CD4-positive, alpha-beta T cell (primary cell): ENCODE measurements at places on chromosomes 16 and 17.

DNA sequence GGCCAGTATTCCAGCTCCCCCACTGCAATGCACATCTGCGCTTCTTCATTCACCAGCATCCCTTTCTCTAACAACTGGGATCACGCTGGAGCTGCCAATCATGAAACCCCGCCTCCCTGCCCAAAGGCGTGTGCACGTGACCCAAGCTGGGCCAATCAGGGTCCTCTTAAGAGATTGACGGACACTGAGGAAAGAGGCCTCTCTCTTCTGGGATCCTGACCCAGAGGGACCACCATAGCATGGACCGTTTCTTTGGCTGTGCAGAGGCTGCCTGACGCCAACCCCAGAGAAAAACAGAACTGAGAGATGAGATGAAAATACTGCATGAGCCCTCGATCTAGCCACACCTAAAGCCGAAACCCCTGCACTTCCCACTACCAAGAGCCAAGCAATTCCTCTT lies 32.0 kb downstream of the COTL1 start:
- no peak for DNase-seq

DNA sequence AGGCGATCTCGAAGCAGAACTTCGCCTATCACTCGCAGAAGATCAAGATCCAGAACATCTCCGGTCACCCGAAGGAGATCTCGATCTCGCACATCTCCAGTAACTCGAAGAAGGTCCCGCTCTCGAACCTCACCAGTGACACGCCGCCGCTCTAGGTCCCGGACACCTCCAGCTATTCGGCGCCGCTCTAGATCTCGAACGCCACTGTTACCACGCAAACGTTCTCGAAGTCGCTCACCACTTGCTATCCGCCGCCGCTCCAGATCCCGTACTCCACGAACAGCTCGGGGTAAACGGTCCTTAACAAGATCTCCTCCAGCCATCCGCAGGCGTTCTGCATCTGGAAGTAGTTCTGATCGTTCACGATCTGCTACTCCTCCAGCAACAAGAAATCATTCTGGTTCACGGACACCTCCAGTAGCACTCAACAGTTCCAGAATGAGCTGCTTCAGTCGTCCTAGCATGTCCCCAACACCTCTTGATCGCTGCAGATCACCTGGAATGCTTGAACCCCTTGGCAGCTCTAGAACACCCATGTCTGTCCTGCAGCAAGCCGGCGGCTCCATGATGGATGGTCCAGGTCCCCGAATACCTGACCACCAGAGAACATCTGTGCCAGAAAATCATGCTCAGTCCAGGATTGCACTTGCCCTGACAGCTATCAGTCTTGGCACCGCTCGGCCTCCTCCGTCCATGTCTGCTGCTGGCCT lies 10.5 kb downstream of the ELOB start:
- no peak for DNase-seq

GRCh38 chr17:68390888-68391545 lies 66.3 kb downstream of the WIPI1 start:
- DNase-seq = no peak

DNA sequence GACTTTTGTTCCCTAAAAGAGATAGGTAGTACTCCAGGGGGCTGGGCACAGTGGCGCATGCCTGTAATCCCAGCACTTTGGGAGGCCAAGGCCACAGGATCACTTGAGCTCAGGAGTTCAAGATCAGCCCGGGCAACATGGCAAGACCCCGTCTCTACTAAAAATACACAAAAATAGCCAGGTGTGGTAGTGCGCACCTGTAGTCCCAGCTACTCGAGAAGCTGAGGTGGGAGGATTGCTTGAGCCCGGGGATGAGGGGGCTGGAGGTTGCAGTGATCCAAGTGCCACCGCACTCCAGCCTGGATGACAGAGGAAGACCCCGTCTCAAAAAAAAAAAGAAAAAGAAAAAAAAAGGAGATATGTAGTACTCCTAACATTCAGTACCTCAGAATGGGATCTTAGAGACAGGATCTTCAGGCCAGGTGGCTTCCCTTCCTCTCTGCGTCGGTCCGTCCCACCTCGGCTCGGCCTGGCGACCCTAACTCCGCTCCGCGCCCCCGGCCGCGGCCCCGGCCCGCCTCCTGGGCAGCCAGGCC lies 89.6 kb downstream of the CDC27 start:
- DNase-seq = no peak

DNA sequence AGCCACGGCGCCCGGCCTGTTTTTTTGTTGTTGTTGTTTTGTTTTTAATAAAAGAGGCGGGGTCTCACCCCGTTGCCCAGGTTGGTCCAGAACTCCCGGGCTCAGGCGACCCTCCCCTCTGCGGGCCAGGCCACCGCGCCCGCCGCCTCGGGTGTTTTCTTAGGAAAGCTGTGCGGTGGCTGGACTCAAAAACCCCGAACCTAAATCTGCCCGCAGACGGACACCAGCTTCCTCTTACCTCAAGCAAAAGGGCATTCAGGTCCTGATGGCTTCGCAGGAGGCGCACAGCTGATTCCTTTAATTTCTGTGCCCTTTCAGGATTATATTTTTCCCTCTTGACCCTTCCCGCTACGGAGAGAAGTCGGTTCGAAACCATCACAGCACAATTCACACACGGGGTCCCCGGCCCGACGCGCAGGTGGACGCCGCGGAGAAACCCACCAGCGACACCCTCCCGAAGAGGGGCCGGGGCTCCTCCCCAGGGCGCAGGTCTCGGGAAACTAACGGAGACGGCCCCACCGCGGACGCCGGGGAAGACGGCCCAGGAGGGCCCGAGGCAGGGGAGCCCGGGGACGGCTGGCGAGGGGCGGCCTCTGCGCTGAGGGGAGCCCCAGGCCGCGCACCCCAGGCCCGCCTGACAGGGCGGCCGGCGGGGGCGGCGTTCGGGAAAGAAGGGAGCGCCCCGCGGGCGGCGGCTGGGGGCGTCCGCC lies 653 bp downstream of the FANCA start:
- no peak for DNase-seq

DNA sequence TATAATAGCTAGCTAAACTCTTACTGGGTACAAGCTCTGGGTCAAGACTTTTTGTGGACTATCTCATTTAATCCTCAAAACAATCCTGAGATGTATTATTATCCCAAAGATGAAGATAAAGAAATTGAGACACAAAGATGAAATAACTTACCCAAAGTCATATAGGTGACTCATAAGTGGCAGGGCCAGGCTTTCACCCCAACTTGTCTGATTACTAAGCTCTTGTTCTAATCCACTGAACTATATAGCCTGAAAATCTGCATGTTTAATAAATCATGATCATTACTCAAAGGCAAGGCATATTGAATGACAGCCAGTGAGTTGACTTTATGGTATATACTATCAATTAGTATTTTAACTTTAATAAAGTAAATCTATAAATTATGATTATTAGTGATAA lies 77.4 kb downstream of the SKAP1 start:
- peak; percentile 32 for DNase-seq

- no peak for DNase-seq
Measured at GRCh38 chr16:77807021-77807420, 18.7 kb downstream of the VAT1L start.

DNA sequence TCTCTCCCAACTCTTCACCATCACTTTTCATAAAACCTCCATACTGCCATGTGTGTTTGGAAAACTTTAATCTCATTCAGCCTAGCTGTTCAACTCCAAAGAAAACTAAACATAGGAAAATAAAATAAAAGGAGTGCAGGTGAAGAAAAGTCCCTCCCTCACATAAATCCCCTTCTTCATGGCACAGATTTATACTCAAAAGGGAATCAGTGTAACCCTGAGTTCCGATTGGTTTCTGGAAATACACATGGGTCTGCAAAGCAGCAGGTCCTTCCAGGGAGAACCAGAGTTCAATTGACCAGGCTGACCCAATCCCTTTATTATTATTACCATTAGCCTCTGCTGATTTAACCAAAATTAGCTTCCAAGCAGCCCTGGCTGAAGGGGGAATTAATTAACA lies 8.9 kb upstream of the HOXB2 start:
- DNase-seq = no peak

DNA sequence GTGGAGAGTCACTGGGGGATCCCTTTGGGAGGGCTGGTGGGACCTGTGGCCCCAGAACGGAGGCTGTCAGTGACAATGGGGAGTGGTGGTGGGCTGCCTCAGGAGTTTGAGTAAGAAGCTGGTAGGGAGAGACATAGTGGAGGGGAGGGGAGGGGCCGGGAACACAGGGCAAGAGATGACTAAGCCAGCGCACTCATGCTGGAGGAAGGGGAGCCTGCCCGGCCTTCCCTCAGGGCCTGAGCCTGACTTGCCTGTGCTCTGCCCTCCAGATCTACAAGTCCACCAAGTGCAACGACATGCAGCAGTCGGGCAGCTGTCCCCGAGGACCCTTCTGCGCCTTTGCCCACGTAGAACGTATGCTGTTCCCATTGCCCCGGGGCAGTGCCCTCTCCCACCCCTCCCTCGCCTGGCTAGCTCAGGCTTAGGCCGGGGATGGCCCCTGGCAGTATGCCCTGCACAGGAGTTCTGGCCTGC lies 29.3 kb downstream of the UNC13D start:
- no peak for DNase-seq

GRCh38 chr17:58327363-58328194 lies 1.0 kb downstream of the TSPOAP1 start:
- no peak for DNase-seq

GRCh38 chr16:5820472-5820871 lies 722.9 kb upstream of the EEF2KMT start:
- no peak for DNase-seq

DNA sequence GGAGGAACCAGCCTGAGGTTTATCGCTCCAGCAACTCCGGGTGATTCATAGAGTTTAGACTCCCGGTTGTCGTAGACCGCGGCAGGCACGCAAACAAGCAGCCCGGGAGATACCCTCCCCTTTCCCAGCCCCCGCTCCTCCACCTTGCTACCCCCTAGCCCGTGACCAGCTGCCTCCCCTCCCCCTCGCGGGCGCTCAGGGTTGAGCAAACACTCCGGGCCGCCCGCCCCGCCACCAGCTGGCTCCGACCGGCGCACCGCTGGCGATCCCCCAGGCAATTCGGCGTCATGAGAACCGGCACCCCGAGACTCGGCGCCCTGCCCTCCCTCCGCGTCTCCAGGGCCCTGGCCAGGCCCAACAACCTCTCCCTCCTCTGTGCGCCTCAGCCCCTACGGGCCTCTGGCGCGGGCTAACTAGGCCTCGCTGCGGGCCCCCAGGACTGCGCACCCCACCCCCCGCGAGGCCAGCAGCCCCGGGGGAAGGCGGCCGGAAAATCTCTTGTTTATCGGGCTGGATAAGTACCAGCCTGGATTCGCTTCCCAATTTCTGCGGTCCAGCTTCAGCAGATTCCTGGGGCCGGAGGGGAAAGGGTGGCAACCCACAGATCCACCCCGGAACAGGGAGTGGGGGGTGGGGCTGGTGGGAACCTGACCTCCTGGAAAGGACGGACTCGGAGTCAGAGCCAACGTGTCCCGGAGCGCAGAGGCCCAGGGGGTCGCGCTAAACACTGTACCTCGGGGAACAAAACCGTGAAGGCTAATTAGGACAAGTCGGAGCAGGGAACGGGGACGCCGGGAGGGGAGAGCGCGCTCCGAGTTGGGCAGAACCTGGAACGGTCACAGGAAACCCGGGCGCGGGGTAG lies 951 bp upstream of the GPRC5C start:
- no peak for DNase-seq

DNA sequence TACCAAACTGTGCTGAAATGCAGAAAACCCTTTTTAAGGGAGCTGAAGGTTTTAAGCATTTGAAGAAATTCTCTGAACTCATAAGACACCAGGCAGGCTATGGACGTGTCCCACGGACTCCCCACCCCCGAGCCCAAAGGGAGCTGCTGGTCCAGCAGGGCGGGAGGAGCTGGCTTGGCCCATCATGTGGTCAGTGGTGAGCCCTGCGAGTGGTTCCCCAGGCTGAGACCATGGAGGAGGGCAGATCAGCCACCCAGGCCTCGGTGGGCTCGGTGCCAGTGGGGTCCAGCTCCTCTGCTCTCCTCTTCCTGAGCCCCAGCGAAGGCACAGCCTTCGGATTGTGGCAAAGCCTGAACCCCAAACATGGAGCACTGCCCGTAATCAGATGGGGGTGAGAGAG lies 27.0 kb downstream of the LGALS3BP start:
- no peak for DNase-seq

DNA sequence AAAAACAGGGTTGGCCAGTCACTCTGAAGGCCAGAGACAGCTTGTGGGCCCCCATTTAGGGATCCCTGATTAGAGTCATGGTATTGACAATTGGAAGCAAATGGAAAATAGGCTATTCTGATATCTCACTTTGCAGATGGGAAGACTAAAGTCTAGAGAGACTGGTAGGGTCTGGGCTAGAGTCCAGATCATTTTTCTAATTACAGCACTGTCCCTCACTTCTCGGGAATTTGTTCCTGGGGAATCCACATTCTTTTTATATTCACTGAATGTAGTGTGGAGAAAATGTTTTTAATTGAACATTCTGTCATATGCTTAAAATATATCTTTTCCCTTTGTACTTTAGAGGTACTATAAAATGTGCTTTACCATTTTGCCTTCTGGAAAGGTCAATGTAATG lies 1.1 kb downstream of the KATNIP start:
- DNase-seq = no peak

GRCh38 chr17:49676276-49676868 lies 1.5 kb downstream of the SPOP start:
- DNase-seq = peak; percentile 22

GRCh38 chr16:67445913-67446907 lies 15.3 kb downstream of the HSD11B2 start:
- no peak for DNase-seq

- DNase-seq = no peak
Measured at GRCh38 chr17:82769041-82769440, 17.2 kb downstream of the TBCD start.

- DNase-seq = peak; percentile 73
Measured at GRCh38 chr17:82320956-82321927, 3.8 kb upstream of the CD7 start.

GRCh38 chr16:801584-802363 lies 1.2 kb upstream of the GNG13 start:
- DNase-seq = no peak

GRCh38 chr16:57013902-57014301 lies 24.5 kb downstream of the NLRC5 start:
- no peak for DNase-seq

DNA sequence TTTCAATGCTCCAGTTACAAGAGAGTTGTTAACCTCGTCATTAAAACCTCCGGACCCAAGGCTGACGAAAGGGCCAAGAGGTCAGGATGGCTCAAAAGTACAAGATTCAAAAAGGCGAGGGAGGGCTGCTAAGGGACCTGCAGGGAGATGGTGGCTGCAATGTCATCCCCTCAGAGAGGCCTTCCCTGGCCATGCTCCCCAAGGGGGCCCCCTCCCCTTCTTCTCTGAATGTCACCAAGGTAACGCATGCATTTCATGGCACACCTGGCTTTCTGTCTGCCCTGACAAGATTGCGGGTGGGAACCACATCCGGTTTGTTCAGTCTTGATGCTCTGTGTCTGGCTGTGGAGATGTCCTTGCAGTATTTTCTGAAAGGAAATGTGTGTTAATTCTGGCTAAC lies 89.9 kb downstream of the C16orf78 start:
- peak; percentile 74 for DNase-seq

GRCh38 chr16:4505356-4506147 lies 29.4 kb downstream of the HMOX2 start:
- DNase-seq = peak; percentile 92

GRCh38 chr17:64741038-64741641 lies 79.0 kb upstream of the SMURF2 start:
- DNase-seq = no peak

- DNase-seq = no peak
Measured at GRCh38 chr17:35016369-35016768, 36.1 kb downstream of the LIG3 start.
